Stimulated activated CD4-positive, alpha-beta T cell treated with anti-CD3 and anti-CD28 coated beads, Interleukin-2, amount 100 ng/mL, for 48 hours (primary cell): ENCODE measurements at places on chromosomes 13 and 19.

DNA sequence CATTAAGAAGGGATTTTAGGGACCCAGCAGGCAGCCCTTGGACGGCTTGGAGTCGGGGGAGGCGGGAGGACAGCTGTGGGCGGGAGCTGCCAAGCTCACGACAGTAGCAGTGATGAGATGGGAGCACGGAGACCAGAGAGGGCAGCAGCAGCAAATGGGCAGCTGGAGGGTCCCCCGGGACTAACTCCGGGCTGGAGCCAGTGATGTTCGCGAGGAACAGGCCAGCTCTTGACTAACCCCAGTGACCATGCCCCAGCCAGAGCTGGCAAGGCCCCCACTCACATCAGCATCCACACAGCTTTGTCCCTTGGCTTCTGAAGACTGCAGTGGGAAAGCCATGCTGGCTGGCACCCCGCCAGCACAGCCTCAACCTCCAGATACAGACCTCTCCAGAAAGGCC lies 81.9 kb downstream of the RAB20 start:
- DNase-seq: no peak

DNA sequence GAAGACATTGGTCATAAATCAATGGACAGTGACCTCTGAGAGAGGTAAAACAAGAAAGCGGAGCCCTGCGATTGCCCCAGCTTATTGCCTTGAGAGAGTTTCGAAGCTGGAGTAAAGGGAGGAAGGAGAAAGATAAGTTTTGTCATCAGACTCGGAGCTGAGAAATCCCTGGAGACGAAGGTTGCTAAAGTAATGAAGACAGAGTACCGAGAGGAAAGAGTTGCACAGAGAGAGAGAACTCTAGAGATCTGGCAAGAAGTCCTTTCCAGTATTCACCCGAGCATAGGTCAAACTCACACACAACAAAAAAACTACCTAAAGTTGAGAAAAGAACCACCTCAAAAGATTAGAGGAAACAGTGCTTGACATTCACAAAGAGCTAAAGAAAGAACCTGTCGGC lies 472.0 kb downstream of the DACH1 start:
- DNase-seq: no peak

GRCh38 chr19:46753420-46754155 lies 7.3 kb upstream of the STRN4 start:
- peak; percentile 62 for DNase-seq

DNA sequence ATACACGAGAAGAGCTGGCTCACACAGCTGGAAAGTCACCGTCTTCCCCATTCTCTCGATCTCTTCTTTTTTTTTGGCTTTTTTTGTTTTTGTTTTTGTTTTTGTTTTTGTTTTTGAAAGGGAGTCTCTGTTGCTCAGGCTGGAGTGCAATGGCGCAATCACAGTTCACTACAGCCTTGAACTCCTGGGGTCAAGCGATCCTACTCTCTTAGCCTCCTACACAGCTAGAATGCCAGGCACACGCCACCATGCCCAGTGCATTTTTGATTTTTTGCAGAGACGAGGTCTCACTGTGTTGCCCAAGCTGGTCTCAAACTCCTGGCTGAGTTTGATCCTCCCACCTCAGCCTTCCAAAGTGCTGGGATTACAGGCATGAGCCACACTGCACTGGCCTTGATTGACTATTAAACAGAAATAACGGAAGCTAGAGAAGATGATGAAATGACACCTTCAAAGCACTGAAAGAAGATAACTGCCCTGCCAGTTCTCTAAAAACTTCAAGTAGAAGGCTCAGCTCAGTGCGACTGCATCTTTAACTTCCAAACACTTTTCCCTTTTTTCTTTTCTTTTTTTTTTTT lies 4.0 kb downstream of the FXYD3 start:
- DNase-seq: no peak

DNA sequence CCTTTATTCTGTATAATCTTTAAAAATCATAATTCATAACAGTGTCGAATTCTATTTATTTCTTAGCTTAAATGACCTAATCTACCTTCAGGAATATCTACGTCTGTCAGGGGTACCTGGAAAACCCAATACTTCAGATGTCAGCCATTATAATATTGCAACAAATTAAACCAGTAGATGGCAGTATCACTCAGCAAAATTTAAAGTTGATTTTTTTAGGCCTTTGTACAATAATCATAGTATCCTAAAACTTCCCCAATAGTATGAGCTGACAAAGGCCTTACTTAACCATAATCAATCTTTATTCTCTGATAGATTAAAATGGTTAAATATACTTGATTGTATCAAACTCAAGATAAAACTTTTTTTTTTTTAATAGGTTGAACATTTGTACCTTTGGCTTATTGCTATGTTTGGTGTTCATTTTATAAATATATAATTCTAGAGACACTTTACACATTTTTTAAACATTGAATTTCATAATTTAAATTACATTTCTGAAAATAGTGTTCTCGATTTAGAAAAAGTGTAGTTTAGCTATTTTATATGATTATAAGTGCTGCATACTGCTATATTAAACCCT lies 830.2 kb upstream of the SPRY2 start:
- no peak for DNase-seq

DNA sequence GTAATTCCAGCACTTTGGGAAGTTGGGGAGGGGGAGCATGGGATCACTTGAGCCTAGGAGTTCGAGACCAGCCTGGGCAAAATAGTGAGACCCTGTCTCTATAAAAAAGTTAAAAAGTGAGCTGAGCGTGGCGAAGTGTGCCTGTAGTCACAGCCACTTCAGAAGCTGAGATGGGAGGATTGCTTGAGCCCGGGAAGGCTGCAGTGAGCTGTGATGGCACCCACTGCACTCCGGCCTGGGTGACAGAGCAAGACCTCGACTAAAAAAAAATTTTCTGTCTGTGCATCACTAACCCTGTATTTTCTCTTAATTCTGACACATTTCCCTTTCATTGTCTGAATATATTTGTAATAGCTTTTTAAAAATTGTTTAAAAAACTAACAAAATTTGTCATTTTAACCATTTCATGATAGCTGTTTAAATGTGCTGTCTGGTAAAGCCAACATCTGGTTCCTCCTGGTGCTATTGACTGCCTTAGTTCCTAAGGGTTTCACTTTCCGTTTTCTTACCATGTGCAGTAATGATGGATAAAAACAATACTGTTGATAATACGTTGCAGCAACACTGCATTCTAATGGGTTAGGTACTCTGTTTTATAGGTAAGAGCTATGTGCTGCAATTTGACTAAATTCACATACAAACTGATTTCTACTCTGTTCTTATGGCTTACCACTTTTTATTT lies 29.7 kb downstream of the LATS2 start:
- no peak for DNase-seq

DNA sequence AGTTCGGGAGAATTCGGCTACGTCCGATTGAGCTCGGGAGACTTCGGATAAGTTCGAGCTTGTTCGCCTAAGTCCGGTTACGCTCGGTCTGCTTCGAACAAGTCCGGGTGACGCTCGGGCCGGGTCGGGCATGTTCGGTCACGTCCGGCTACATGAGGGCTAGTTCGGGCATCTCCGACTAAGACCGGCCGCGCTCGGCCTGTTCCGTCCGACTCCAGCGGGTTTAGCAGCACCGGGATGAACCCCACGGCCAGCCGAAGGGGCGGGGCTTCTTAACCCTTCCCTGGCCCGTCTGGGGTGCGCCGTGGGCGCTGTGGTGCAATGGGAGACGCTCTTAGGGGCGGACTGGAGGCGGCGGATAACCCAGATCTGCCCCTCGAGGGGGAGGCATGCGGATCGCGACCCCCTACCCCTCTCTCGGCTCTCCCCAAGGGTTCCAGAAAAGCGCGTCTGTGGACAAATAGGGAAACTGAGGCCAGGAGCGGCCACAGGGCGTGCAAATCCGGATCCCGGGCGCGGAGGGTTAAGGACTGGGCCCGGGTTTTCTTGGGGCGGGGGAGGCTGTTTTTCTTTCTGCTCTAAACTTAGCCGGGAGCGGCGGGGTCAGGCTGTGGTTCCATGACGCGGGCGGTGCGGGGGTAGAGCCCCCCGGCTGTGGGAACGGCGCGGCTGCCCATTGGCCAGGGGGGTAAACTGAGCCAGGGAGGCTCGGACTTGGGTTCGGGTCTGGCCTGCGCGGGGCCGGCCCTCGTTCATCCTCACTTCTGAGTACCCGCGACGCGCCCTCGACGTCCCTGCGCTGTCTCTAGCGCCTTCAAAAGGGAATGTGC lies 1.5 kb downstream of the PDE4C start:
- DNase-seq: peak; percentile 91

DNA sequence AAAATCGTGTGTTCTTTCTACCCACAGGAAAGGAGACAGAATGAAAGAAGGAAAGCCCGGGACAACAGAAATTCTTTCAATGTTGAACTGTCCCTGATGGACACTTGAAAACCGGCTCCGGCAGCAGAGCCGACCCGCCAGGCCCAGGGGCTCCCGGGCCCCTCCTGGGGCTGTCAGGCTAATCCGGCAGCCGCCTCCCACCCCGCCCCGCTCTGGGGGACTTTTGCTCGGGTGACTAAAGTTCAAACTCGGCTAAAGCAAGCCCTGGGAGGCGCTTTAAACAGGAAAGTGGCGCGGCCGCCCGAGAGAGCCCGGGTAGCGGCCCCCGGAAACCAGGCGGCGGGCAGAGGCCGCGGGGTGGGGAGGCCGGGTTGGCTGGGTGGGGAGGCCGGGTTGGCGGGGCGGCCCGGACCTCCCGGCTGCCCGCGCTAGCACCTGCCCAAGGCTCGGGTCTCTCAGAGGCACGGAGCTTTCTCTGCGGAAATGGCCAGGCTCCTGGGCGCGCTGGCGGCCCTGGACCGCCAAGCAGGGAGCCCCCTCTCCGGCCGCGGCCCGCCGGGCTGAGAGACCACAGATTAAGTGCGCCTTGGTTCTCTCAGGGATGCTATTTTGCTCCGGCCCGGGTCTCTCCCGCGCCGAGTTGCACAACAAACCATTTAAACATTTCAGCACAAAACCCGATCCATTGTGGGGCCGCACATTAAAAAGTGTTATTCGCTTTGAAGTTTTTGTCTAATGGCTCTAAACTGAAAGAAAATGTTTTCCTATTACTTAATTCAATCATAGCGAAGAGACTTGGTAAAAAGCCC lies 2.6 kb upstream of the GSX1 start:
- no peak for DNase-seq
